ENCODE measurements at places on chromosomes 6 and 20. TPM values are rescaled to one million over a fixed set of nuclear protein-coding genes. Genes with fewer than 3 reads are reported as not detected.

DNA sequence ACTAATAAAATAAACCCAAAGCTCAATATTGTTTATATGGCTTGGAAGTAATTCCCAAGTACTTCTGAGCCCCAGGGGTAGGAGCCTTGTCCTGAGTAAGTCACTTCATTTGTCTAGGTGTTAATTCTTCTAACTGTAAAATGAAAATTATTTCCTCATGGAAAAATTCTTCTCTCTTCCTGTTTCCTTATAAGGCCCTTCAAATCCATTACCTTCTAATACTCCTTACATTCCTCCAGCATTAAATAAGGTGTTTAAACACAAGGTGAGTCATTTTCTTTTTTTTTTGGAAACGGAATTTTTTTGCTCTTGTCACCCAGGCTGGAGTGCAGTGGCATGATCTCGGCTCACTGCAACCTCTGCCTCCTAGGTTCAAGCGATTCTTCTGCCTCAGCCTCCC is 41.9 kb downstream of the PRR18 start:
- DNase-seq: no peak

- DNase-seq: no peak
Measured at GRCh38 chr6:31639043-31639442, 13.4 kb downstream of the BAG6 start.

GRCh38 chr20:14312001-14312400 is 25.4 kb downstream of the FLRT3 start:
- no peak for DNase-seq

GRCh38 chr6:3899061-3899460 is 49.9 kb downstream of the FAM50B start:
- DNase-seq: no peak

DNA sequence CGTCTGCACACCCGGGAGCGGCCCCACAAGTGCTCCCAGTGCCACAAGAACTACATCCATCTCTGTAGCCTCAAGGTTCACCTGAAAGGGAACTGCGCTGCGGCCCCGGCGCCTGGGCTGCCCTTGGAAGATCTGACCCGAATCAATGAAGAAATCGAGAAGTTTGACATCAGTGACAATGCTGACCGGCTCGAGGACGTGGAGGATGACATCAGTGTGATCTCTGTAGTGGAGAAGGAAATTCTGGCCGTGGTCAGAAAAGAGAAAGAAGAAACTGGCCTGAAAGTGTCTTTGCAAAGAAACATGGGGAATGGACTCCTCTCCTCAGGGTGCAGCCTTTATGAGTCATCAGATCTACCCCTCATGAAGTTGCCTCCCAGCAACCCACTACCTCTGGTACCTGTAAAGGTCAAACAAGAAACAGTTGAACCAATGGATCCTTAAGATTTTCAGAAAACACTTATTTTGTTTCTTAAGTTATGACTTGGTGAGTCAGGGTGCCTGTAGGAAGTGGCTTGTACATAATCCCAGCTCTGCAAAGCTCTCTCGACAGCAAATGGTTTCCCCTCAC is 21.0 kb downstream of the PRDM1 start:
- no peak for DNase-seq

- DNase-seq: no peak
Measured at GRCh38 chr6:94859924-94860323, 717.4 kb upstream of the MANEA start.

The PABPC1L gene
- polyA plus RNA-seq: 17.6 TPM

The MEP1A gene
- not detected for polyA plus RNA-seq

The NFKBIL1 gene
- 18.9 TPM for polyA plus RNA-seq
